ENCODE measurements at places on chromosomes 11 and 22.

DNA sequence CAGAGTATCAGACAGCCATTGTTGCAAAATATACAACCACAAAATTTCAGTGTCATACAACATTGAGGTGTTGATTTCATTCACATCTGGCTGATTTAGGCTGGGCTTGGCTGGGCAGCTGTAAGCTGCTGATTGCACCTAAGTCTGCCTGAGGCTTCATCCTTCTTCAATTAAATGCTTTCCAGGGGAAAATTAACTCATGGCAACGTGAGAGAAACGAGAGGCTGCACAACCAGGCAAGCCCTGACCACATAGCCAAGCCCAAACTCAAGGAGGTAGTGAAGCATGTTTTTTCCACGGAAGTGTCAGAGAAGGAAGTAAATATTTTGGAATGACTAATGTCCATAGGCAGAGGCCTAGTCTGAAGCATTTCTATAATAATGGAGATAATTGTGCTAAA is 273.8 kb upstream of the ZC3H12C start:
- no peak for DNase-seq

DNA sequence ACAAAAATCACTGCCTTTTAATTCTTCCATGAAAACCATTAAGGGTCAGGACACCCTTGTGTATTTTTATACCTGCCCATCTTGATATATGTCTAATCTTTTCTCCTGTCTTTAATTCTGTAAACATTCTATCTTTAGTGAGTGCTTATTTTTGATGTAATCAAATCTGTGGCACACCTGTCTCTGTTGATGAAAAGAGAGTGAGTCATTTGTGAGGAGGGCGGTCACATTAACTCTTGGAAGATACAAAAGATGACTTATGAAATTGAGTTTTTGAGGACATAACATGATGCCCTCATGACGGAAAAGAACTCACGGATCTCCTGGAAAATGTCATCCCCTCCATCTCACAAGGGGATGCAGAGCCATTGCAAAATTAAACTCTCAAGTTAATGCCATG is 206.5 kb upstream of the PGR start:
- DNase-seq, result no peak

- DNase-seq, result no peak
These were observed 19.6 kb downstream of the TUB start for GRCh38 chr11:8100605-8101004.

- no peak for DNase-seq
These were observed 284.7 kb downstream of the MIAT start for GRCh38 chr22:26941896-26942636.

- DNase-seq, result no peak
These were observed 33.3 kb downstream of the ELF5 start for GRCh38 chr11:34480314-34480713.
